Stimulated activated CD4-positive, alpha-beta T cell treated with anti-CD3 and anti-CD28 coated beads, Interleukin-1b, Interleukin-23, amount 100 ng/mL, for 1 hour (primary cell): ENCODE measurements at places on chromosomes 12 and 14.

DNA sequence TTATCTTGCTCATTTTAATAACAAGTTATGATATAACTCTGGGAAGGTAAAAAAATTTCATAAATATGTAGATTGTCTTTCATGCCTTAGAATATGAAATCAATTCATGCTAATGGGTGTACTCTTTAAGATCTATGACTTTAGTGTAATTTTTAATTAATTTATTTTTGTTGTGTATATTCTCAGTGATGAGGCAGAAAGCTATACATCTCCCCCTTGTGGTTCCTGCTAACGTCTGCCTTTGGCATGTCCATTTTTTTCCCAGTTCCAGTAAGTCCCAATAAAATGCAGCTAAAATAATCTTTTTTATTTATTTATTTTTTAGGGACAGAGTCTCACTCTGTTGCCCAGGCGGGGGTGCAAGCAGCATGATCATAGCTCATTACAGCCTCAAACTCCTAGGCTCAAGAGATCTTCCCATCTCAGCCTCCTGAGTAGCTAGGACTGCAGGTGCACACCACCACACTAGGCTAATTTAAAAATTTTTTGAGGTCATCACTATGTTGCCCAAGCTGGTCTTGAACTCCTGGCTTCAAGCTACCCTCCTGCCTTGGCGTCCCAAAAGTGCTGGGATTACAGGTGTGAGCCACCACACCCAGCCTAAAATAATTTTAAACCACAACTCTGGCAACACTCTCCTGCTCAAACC lies 3.3 kb upstream of the CHURC1 start:
- DNase-seq: no peak

DNA sequence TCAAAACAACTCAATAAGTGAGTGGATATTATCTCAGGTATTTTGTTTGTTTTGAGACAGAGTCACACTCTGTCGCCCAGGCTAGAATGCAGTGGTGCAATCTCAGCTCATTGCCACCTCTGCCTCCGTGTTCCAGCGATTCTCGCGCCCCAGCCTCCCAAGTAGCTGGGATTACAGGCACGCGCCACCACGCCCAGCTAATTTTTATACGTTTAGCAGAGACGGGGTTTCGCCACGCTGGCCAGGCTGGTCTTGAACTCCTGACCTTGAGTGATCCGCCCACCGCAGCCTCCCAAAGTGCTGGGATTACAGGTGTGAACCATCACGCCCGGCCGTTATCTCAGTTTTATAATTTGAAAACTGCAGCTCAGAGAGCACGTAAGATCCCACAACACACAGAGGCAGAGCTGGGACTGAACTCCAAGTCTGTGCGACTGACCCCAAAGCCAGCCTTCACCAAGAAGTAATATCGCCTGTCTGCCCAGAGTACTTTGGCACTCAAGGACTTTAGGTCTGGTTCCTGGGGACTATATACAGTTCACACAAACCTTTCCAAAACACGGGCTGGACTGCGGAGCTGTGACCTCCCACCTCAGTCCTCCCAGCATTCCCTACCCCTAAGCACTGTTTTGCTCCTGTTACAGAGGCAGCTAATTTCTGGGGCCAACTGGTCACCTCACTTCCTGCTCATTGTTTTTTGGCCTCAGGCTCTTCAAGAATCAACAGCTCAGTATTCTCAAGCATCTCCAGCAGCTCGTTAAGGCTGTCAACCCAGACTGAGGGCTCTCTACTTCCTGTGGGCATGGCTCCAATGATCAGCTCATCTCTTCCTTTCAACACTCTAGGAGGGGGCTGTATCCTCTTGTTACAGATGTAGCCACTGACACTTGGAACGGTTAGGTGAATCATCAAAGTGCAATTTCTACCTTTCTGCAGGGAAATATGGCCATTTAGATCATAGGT lies 22.5 kb downstream of the TESC start:
- no peak for DNase-seq

- no peak for DNase-seq
Measured at GRCh38 chr14:104887623-104888488, 22.8 kb downstream of the CEP170B start.

DNA sequence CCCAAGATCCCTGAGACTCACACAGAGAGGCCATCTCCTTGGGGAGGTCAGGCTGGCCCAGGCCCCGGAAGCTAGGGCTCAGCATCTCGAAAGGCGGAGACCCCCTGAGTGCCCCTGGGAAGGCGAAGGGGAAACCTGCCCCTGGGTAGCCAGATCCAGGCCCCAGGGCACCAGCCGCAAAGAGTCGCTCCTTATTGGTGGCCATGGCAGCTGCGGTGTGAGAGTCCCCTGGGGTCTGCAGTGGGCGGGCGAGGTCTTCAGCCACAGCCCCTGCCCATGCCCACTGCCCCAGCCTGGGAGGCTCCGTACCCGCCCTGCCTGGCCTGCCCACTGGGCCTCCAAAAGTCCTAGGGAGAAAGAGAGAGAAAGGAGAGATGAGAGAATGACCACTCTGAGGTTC lies 4.7 kb downstream of the RARG start:
- no peak for DNase-seq

DNA sequence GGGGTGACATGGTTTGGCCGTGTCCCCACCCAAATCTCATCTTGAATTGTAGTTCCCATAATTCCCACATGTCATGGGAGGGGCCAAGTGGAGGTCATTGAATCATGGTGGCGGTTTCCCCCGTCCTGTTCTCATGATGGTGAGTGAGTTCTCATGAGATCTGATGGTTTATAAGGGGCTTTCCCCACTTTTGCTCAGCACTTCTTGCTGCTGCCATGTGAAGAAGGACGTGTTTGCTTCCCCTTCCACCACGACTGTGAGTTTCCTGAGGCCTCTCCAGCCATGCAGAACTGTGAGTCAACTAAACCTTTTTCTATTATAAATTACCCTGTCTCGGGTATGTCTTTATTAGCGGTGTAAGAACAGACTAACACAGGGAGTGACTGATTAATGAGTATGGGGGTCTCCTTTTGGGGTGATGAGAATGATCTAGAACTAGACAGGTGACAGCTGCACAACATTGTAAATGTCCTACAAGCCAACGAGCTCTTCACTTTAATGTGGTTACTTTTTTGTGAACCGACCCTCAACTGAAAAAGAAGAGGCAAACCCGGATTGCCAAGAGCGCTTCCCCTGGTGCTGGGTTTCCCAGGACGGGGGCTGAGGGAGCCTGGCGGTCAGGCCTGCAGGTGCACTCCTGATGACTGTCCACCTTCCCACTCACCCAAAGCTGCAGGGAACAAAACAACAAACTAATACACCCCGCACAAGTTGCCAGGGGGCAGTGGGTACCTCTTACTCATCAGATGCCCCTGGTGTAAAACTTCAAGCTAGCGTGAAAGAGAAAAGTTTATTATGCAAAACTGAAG lies 90.1 kb downstream of the NCOR2 start:
- no peak for DNase-seq

DNA sequence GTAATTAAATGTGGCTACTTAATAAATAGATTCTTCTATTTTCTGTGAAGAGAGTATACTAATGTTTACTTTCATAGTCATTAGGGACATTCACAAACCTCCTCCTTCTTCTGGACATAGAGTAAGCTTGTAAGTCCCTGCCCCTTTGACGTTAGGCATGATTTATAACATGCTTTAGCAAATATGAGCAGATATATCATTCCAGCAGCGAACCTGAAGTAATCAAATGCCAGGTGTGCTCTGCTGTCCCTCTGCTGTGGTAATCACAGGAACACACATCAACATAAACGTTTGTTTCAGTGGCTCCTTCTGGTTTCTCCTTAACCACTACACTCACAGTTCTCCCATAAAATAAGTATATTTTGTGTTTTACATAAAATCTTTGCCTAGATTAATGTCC lies 961.8 kb downstream of the FLRT2 start:
- no peak for DNase-seq

DNA sequence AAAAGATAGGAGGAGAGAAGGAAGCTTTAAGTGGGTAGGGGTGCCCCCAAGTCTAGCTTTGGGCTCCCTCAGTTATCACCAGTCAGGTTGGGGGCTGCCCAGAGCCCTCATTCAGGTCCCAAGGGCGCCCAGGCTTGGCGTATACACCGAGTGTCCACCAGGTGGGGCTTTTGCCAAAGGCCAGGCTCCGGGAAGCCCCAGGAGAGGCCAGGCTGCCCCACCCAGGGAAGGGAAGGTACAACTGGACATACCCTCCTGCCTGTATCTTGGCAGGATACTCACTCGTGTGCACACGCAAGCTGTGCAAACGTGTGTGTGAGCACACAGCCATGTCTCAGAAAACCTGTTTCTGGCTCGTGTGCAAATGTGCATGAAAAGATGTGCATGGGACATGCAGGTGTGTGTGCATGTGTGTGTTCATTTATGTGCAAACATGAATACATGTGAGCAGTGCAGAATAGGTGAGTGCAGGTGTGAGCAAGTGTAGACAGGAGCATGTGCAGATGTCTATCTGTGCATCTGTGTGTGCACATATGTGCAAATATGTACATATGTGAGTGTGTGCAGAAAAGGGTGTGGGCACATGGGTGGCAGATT lies 103.9 kb upstream of the MYL2 start:
- DNase-seq: no peak

DNA sequence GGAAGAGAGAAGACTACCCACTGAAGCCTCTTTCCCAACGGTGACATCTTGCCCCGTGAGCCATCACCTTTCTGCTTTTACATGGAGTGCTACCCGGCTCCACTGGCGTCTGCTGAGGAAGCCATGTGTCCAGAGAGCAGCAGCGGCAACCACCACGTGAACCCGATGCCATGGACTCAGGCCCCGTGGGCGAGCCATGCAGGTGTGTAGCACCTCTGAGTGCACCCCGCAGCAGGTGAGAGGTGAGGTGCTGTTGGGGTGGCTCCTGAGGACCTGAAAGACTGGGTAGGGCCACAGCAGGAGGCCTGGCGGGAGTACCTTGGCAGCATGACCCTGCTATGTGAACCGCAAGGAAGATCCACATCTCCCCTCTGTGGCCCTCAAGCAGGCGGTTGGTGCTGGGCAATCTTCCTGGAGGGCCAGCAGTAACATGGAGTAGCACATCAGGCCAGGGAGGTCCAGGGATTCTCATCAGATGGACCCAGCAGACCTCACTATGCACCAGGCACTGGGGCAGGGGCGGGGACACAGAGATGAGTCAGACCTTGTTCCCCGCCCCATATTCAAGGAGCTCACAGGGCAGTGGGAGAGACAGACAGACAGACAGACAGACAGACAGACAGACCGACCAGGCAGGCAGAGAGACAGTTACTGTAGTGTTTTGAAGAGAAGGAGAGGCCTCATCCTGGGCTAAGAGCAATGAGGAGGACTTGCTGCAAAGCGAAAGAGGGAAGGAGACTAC lies 129.6 kb downstream of the PAPOLA start:
- no peak for DNase-seq

- DNase-seq: no peak
Measured at GRCh38 chr14:101008631-101009336, 105.3 kb upstream of the RTL1 start.

GRCh38 chr14:21987937-21988336 lies 314.3 kb upstream of the OR4E1 start:
- no peak for DNase-seq

DNA sequence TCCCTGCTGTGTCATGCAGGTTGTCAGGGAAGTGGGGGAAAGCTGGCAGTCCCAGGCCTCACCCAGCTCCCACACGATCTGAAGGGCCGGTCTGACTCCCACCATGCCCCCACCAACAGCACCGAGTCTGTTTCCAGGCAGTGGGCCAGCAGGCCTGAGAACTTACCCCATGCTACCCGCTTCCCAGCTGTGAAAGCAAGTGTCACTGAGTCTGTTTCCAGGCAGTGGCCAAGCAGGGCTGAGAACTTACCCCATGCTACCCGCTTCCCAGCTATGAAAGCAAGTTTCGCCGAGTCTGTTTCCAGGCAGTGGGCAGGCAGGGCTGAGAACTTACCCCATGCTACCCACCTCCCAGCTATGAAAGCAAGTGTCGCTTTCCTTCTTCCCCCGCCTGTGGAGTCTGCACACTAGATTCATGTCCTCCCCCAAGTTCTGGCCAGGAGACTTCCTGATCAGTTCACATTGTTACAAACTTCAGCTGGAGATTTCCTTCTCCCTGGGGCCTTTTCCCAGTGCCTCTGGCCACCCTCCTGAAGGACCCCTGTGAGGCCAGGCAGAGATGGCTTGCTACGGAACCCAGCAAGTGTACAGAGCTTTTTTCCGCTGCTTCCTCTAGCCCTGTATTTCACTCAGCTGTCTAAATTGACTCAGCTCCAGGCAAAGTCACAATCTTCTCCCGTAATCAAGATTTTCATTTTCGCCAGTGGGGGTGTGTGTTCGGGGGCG lies 435.4 kb downstream of the TMTC2 start:
- DNase-seq: no peak

DNA sequence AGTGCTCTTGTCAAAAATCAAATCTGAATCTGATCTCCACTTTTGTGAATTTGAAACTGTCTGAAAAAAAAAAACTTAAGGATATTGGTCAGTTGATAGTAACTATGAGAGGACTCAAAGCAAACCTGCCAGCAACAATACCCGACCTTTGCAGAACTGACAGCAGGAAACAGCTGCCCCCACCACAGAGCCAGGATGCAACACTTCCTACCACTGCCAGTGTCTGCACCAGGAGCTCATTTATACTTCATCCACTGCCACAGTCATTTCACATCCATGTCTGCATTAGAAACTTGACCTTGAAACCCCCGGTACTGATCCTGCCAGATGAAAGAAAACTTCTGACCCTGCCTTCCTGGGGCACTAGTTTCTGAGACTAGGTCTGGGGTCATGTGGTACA lies 27.4 kb upstream of the RXYLT1 start:
- DNase-seq: no peak

- DNase-seq: no peak
Measured at GRCh38 chr12:131176926-131177325, 223.2 kb downstream of the ADGRD1 start.
